ENCODE measurements at places on chromosomes 16 and 17. TPM values are rescaled to one million over a fixed set of nuclear protein-coding genes. Genes with fewer than 3 reads are reported as not detected.

DNA sequence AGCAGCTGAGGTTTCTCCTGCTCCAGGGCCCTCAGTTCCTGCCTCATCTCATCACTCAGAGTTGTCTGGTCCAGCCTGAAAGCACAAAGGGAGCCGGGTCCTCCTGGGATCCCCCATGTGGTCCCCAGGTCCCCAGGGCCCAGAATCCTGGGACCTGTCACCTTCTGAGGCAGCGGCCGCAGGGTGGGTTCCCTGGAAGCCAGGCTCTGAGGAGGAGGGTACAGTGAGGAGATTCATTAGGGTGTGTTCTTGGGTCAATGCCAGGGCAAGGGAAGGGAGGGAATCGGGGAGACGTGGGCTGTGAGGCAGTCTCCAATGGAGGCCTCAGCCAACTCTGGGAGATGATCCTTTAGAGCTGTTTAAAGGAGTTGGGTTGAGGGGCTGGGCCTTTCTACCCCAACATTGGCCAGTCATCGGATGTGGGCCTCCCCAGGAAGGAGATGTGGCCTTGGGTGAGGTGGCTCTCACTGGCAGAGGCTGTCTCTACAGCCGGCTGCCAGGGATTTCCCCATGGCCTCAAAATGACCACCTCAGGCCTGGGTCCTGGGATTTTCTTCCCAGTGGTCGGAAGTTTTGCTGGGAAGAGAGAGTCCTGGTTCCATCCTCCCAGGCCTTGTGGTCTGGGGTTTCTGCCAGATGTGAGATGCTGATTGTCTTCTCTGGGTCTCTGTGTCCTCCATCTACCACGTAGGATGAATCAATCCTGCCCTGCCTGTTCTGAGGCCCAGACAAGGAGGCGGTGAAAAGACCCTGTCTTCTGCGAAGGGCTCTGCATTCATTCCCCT lies 47.3 kb downstream of the NLRP1 start:
- no peak overlapping the region for H3K27ac ChIP-seq

Gene PRR29
- total RNA-seq = 3.7 TPM

DNA sequence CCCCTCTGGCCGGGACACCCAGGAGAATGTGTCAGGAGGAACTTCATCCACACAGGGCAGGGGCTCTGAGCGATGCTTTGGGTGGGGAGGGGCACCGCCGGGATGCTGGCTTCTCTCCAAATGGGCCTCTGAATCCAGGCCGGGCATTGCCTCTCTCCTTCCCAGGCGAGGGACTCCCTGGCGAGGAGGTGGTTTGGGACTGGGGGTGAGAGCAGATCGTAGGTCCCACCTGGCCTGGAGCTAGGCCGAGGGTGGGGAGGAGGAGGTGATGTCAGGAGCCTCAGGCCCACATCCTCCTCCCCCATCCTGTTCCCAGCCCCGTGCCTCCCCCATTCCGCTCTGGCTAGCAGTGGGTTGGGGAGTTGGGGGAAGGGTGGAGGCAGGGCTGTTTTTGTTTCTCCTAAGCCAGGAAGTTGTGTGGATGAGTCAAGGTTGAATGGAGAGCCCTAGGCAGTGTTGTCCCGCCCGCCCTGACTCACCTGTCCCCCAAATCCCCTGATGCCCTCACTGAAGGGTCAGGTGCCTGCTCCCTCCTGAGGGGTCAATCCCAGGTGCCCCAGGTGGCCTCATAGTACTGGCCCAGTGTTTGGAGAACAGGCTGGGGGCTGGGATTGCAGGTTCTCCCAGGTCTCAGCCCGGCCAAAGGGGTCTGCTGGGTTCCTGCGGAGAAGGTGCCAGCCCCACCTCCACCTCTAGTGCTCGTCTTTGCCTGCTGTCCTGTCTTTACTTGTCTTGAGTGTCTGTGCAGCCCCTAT lies 2.8 kb downstream of the GRB7 start:
- peak overlapping the region; percentile 86 for H3K27ac ChIP-seq
- DNase-seq = no peak
- peaks cover 37% of the 10 kb centered on the region for H3K4me1 ChIP-seq
- peaks cover 10% of the 10 kb centered on the region for H3K27me3 ChIP-seq

- H3K27ac ChIP-seq = peak overlapping the region; percentile 80
- no peaks in the 10 kb centered on the region for H3K36me3 ChIP-seq
- H3K4me1 ChIP-seq = peaks cover 28% of the 10 kb centered on the region
- H3K4me3 ChIP-seq = no peak overlapping the region
- no peak for DNase-seq
- no peaks in the 10 kb centered on the region for H3K27me3 ChIP-seq
Observed at GRCh38 chr17:27240086-27240801, 53.7 kb upstream of the WSB1 start.

- H3K27me3 ChIP-seq = no peaks in the 10 kb centered on the region
- peaks cover 6% of the 10 kb centered on the region for H3K36me3 ChIP-seq
- peak overlapping the region; percentile 96 for H3K27ac ChIP-seq
Observed at GRCh38 chr16:629185-629832, 1.5 kb upstream of the WFIKKN1 start.

Gene NHLRC4
- total RNA-seq = 0.51 TPM

GRCh38 chr16:60318486-60318885 lies 1584.4 kb upstream of the GOT2 start:
- no peaks in the 10 kb centered on the region for H3K4me1 ChIP-seq
- no peaks in the 10 kb centered on the region for H3K27me3 ChIP-seq
- DNase-seq = no peak
- no peaks in the 10 kb centered on the region for H3K36me3 ChIP-seq
- no peak overlapping the region for H3K27ac ChIP-seq

- no peak overlapping the region for H3K4me3 ChIP-seq
- H3K27me3 ChIP-seq = no peaks in the 10 kb centered on the region
- DNase-seq = no peak
- H3K4me1 ChIP-seq = peaks cover 2% of the 10 kb centered on the region
Observed at GRCh38 chr17:61029181-61029580, 351.5 kb downstream of the BCAS3 start.

Gene MT1G
- total RNA-seq = 2.9 TPM

DNA sequence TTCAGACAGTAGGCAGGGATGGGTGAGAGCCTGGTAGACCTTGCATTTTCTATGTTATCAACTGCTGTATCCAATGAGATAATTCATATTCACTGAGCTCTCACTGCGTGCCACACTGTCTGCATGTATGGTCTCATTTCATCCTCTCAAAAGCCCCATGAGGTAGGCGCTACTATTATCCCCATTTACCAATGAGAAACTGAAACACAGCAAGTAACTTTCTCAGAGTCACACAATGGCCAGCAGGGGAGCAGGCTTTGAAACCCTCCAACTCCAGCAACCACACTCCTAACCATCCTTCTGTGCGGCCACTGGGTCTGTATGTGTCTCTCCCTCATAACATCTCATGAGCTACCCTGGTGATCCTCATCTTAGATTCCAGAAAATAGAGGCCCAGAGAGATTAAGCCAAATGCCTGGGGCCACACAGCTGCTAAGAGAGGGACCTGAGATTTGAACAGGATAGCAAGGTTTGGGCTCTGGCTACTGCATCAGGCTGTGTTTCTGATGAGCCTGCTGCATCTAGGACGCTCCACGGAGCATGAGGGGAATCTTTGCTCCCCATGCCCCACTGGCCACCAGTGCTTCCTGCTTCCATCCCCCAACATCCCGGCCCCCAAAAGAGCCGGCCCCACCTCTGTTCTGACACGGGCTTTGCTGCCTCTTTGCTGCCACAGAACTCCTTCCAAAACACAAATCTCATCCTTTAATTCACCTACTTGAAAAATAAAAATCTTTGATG lies 3.2 kb downstream of the CCR7 start:
- H3K27me3 ChIP-seq = peaks cover 41% of the 10 kb centered on the region
- no peak overlapping the region for H3K4me3 ChIP-seq
- H3K36me3 ChIP-seq = no peaks in the 10 kb centered on the region
- DNase-seq = no peak

DNA sequence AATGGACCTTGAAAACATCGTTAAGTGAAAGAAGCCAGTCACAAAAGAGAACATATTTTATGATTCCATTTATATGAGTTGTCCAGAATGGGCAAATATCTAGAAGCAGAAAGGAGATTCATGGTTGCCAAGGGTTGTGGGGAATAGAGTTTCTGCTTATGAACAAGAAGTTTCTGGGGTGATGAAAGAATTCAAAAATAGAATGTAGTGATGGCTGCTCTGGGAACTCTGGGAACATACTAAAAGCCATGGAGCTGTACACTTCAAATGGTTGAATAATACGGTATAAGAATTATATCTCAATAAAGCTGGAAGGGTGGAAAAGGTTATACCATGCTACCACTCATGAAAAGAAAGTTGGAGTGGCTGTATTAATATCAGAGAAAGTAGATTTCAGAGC lies 18.5 kb downstream of the AKTIP start:
- no peaks in the 10 kb centered on the region for H3K4me1 ChIP-seq
- peaks cover 47% of the 10 kb centered on the region for H3K36me3 ChIP-seq
- H3K27me3 ChIP-seq = no peaks in the 10 kb centered on the region
- H3K27ac ChIP-seq = no peak overlapping the region
- no peak for DNase-seq
